Stimulated activated CD8-positive, alpha-beta memory T cell treated with anti-CD3 and anti-CD28 coated beads, Interleukin-15, amount 100 ng/mL, for 1 hour (primary cell): ENCODE measurements at places on chromosomes 5 and 9.

GRCh38 chr5:74619308-74619707 lies 21.2 kb downstream of the ENC1 start:
- DNase-seq: no peak

- DNase-seq: no peak
These were observed 11.6 kb downstream of the C9orf57 start for GRCh38 chr9:72048850-72049249.

DNA sequence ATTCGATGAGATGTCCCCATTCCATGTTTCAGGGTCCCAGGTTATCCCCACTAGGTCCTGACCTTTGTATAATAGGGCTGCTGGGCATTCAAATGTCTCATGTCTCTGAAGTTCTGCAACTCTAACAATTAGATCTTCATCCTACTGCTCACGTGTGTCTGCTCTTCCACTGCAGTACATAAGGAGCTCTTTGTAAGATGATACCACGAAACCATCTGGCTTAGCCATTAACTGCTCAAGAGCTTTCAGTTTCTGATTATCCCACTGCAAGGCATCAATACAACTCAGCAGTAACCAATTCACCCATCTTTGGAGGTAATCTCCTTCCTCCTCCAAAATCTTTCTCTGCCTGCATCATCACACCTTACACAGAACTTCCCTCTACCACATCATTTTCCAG lies 49.9 kb upstream of the PPP2CA start:
- DNase-seq: no peak

- DNase-seq: no peak
These were observed 19.4 kb downstream of the AMBP start for GRCh38 chr9:114058688-114059046.

GRCh38 chr9:39587844-39588499 lies 232.5 kb downstream of the SPATA31A1 start:
- DNase-seq: no peak
